ENCODE measurements at places on chromosomes 4 and X.
A peak's percentile ranks its signal among the peaks of the same experiment; 100 is the strongest.

GRCh38 chrX:153214934-153215333, 35.9 kb downstream of the MAGEA1 start:
- no peak for DNase-seq

DNA sequence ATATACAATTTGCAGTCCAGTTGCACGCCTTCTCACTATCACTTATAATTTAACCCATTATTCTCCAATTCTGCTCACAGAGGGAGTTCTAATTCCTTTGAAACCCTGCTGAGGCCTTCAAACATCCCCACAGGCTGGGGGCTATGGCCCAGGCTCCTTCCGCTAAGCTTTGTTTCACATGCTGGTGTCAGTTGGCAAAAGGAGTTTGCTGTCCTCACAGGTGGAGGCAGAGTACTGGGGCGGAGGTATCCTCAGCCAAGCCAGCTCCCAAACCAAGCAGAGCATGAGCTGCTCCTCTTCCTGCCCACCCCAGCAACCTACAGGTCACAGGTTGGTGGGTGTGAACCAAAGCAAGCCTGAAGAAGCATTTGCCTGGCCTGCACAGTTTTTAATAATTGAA, 21.5 kb downstream of the BTC start:
- no peak for DNase-seq

DNA sequence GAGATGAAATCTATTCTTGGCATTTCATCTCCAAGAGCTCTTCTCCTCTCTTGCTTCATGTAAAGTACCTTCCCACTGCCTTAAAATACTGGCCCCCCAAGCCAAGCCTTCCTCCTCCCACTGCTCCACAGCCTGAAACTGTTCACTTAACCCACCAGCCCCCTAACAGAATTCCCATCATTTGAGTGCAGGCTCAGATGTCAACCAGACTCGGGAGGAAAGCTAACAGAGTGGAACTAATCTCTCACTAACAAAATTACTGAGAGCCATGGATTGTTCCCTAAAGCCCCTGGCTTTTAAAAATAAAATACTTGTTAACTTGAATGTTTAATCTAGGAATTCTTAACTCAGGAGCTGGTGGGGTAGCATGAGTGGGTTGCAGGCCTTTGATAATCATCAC, 7.1 kb upstream of the DCUN1D4 start:
- no peak for DNase-seq

- no peak for DNase-seq
These were observed 14.6 kb downstream of the HERC3 start for GRCh38 chr4:88606832-88607231.

DNA sequence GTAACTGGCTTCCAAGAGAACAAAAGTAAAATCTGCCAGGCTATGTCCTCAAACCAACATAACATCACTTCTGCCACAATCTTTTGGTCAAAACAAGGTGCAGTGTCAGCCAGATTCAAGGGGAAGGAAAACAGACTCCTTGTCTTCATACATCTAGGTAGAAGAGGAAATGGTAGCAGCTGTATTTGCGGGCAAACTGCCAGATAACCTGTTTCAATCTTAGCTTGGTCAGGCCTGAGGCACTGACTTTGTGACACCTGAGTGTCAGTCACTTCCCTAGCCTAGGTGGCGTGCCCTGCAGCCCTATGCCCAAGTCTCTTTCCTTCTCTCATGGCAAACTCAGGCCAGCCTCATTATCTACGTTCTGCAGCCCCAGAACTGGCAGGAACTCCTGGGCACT, 146.2 kb upstream of the JADE1 start:
- DNase-seq: peak; percentile 24

GRCh38 chrX:40108959-40109287, 11.2 kb upstream of the BCOR start:
- DNase-seq: peak; percentile 73

GRCh38 chrX:118975831-118976598, 1.6 kb downstream of the LONRF3 start:
- peak; percentile 58 for DNase-seq

GRCh38 chrX:102672856-102673255, 21.6 kb downstream of the GPRASP1 start:
- no peak for DNase-seq

- DNase-seq: peak; percentile 52
These were observed 78.7 kb downstream of the RBM47 start for GRCh38 chr4:40550948-40551462.

- DNase-seq: peak; percentile 63
These were observed 40.5 kb upstream of the OGT start for GRCh38 chrX:71492231-71493065.

- no peak for DNase-seq
These were observed 53.8 kb upstream of the TXK start for GRCh38 chr4:48187813-48188212.

DNA sequence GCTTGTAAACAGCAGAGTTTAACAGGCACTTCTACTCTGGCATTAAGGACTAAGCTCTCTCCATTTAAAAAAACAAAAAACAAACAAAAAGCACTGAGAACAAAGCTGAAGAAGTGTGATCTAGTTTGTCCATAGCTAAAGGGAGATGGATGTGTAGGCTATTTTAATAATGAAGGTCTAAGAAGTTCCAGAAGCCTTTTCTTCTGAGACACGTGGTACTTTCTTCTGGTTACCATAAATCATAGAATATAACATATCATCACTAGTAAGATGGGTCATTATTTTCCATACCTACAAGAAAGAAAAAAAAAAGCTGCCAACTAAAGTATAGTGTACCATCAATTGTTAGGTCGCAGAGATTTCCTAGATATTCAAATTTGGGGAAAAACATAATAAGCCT, 722 bp upstream of the NBDY start:
- DNase-seq: no peak

GRCh38 chr4:168257768-168258167, 60.8 kb downstream of the DDX60 start:
- DNase-seq: no peak

DNA sequence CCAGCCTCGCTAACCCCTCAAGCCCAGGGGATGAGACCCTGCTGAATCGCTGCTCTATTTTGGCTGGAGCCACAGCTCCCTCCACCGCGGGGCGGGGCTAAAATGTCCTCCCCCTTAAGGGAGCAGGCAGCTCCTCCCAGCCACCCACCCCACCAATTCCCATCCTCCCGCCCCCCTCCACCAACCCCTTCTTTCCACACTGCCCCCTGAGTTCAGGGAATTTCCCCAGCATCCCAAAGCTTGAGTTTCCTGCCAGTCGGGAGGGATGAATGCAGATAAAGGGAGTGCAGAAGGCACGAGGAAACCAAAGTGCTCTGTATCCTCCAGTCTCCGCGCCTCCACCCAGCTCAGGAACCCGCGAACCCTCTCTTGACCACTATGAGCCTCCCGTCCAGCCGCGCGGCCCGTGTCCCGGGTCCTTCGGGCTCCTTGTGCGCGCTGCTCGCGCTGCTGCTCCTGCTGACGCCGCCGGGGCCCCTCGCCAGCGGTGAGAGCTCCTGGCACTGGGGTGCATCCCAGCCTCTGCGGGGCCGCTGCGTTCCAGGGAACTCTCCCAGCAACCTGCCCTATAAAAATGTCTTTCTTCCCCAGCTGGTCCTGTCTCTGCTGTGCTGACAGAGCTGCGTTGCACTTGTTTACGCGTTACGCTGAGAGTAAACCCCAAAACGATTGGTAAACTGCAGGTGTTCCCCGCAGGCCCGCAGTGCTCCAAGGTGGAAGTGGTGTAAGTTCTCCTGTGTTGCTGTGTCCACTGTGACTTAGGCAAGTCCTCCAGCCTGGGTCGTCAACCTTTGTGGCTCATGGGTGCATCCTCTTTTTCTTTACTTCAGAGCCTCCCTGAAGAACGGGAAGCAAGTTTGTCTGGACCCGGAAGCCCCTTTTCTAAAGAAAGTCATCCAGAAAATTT, at the start of gene CXCL6:
Gene CXCL6 (plus strand): TSS at position 306 of the 907 bp plus-strand sequence. CDS start 73 bp downstream, at position 379.
- DNase-seq: no peak
